ENCODE measurements at places on chromosomes 2 and 18. TPM values are rescaled to one million over a fixed set of nuclear protein-coding genes. Genes with fewer than 3 reads are reported as not detected.

GRCh38 chr2:7670905-7671641, 753.9 kb downstream of the RNF144A start:
- H3K4me3 ChIP-seq = no peak overlapping the region
- no peak for DNase-seq
- H3K4me1 ChIP-seq = no peaks in the 10 kb centered on the region
- H3K36me3 ChIP-seq = no peaks in the 10 kb centered on the region
- no peaks in the 10 kb centered on the region for H3K27me3 ChIP-seq

M1AP gene
- total RNA-seq = 0.69 TPM

CNRIP1 gene
- total RNA-seq = 55.9 TPM

TBR1 gene
- 0.10 TPM for total RNA-seq

PLEKHA3 gene
- 13.3 TPM for total RNA-seq
